ELF-1 (cell line): ENCODE measurements at places on chromosomes 7 and 10.
A peak's percentile ranks its signal among the peaks of the same experiment; 100 is the strongest.

- no peak for DNase-seq
Measured at GRCh38 chr10:1532636-1533035, 204.7 kb downstream of the ADARB2 start.

GRCh38 chr10:72260976-72261783 lies 12.5 kb upstream of the DDIT4 start:
- DNase-seq, result no peak

DNA sequence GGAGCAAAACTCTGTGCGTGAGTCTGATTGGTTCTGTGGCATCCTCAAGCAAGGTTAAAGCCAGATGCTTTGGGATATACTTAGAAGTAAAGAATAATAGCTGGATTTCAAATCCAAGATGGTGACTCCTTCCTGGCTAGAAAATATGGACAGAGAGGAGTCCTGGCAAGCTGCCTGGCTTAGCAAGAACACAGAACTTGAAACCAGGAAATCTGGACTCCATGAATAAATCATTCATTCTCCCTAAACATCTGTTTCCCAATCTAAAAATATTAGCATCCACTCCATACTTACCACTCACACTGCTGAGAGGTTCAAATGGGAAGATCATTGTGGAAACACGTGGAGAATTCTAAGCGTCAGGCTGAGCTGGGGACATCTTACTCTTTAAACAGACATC lies 1074.1 kb upstream of the AUTS2 start:
- DNase-seq, result no peak

GRCh38 chr7:143345428-143345900 lies 17.0 kb downstream of the FAM131B start:
- peak; percentile 92 for DNase-seq

DNA sequence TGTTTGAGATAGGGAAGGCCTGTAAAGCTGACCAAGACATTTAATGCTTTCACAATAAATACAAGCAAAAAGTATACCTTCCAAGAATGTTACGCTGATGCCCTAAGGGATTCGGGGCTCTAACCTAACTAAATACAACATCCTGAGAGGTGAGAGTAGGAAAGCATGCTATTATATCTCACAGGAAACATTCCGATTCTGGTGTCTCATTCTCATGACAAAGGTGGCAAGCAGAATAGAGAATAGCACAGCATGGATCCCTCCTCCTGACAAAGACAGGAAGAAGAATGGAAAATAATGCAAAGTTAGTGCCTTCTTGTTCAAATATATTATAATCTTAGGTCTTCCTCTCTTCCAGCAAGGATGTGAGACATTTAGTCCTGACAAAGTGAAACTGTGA lies 504.3 kb downstream of the TFEC start:
- DNase-seq, result no peak

GRCh38 chr7:125136755-125137532 lies 207.3 kb upstream of the POT1 start:
- no peak for DNase-seq

DNA sequence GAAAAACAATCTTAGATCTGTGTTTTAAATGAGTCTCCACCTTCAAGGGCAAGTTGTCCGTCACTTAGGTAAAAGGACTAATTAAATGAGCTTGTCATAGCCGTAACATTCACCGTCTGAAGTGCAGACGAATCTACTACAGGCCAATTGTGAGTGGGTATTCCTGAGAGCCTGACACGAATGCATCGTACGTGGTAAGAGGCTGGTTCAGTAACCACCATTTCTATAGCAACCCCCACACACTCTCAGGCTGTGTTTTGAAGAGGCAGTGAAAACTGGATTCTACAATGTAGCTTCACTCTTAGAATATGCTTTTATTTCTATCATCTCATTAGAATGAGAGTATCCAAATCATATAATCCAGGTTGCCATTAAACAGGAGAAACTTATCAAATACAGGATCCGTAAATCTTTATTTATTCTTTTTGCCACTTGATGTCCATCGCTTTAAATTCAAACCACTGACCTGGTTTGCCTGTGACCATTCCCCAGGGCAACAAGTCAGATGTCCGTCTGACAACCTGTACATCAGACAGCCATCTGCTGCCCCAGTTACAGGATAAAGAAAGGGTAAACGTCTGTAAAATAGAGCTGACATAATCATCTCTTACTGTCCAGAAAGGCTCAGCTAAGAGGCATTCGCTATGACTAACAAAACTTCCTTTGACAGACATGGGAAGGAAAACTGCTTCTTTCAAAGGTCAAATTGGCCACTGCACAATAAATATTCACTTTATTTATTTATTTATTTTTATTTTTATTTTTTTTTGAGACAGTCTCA lies 70.3 kb upstream of the NMT2 start:
- DNase-seq, result no peak

GRCh38 chr7:70093205-70093904 lies 495.1 kb downstream of the AUTS2 start:
- DNase-seq, result no peak

- no peak for DNase-seq
Measured at GRCh38 chr10:32125023-32125422, 68.8 kb upstream of the KIF5B start.

DNA sequence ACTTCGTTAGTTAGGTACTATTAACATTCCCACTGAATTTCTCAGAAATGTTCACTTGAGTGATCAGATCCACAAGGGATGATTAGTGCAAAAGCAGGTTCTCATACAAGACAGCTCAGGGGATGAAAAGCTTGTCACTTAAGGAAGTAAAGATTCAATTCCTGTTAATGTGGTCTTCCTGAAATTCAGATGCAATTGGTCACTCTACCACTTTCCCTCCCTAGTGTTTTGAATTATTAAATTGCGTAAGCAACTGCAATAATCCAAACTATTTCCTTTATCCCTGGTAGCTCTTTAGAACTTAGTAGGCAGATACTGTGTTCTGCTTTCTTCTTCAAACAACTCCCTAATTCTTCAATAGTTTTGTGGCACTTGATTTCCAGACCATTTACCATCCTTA lies 121.4 kb downstream of the MAGI2 start:
- no peak for DNase-seq

- no peak for DNase-seq
Measured at GRCh38 chr10:29619241-29619669, 15.5 kb downstream of the SVIL start.

DNA sequence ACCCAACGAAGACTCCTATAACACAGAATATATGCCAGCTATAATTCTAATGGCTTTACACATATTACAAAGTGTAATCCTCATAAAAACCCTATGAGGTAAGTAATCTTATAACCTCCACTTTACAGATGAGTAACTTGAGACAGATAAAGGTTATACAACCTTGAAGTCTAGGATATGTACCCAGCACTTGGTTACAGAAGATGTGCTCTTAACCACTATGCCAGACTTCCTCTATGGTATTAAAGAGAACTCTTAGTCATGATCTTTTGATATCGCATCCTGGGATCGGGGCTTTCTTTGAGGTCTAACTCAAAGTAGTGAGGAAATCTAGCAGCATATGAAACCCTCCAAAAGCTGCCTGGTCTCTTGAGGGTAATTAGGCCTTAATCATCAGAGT lies 319.2 kb upstream of the LRRN3 start:
- no peak for DNase-seq

- DNase-seq, result no peak
Measured at GRCh38 chr7:9945131-9945530, 1028.5 kb upstream of the PHF14 start.

DNA sequence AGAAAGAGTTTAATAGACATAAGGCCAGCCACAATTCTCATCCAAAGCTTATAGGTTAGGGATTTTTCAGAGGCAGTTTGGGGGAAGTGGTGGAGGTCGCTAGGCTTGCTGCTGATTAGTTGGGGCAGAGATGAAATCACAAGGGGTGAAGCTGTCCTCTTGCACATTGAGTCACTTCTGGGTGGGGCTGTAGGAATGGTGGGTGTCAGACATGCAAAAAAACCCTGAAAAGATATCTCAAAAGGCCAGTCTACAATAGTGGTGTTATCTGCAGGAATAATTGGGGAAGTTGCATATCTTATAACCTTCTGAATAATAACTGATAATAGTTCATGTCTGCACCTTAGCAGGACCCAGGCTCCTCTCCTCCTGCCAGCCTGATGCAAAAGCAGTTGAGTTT lies 2.1 kb downstream of the FAM24B start:
- DNase-seq, result no peak

- DNase-seq, result no peak
Measured at GRCh38 chr7:7785344-7785973, 67.1 kb upstream of the RPA3 start.

DNA sequence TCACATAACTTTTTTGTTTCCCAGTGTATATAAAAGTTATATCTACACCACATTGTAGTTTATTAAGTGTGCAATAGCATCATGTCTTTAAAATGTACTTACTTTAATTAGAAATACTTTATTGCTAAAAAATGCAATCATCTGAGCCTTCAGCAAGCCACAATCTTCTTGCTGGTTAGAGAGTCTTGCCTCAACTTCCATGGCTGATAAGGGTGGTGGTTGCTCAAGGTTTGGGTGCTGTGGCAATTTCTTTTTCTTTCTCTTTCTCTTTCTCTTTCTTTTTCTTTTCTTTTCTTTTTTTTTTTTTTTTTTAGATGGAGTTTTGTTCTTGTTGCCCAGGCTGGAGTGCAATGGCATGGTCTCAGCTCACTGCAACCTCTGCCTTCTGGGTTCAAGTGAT lies 360.0 kb downstream of the MAGI2 start:
- DNase-seq, result no peak

GRCh38 chr7:107570298-107570697 lies 6.5 kb downstream of the DUS4L start:
- no peak for DNase-seq

DNA sequence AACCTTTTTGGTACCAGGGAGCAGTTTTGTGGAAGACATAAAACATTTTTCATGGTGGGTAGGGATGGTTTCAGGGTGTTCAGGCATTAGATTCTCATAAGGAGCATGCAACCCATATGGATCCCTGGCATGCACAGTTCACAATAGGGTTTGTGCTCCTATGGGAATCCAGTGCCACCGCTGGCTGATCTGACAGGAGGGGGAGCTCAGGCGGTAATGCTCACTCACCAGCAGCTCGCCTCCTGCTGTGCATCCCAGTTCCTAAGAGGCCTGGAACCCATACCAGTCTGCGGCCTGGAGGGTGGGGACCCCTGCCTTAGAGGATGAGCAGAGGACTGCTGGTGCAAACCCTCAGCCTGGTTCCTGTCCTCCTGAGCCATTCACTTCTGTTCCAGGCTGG lies 561.7 kb downstream of the SDK1 start:
- no peak for DNase-seq

- no peak for DNase-seq
Measured at GRCh38 chr10:43231523-43232078, 35.3 kb downstream of the RASGEF1A start.

DNA sequence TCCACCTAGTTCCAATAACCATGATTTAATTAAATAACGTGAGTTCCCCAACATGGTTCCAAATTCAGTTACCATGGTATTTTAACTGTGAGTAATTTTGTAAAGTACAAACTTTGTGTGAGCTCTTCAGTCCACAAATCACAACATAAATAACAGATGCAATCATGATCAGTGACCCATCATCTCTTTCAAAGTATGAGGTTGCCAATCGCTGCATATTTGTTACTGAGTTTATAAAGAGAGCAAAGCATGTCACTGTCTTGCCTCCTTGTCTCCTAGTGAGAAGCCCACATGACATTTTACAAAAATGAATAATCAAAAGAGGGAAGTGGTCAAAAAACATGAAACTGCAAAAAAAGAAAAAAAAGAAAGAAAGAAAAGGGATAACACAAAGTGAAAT lies 69.1 kb upstream of the PDSS1 start:
- no peak for DNase-seq

GRCh38 chr7:124799448-124799847 lies 33.9 kb upstream of the GPR37 start:
- DNase-seq, result no peak

- DNase-seq, result peak; percentile 79
Measured at GRCh38 chr7:119197877-119198527, 973.5 kb downstream of the ANKRD7 start.

GRCh38 chr10:30773501-30773900 lies 143.9 kb upstream of the LYZL2 start:
- no peak for DNase-seq

- no peak for DNase-seq
Measured at GRCh38 chr7:127682140-127682539, 30.1 kb downstream of the SND1 start.

- no peak for DNase-seq
Measured at GRCh38 chr10:113430634-113431397, 122.0 kb upstream of the HABP2 start.

DNA sequence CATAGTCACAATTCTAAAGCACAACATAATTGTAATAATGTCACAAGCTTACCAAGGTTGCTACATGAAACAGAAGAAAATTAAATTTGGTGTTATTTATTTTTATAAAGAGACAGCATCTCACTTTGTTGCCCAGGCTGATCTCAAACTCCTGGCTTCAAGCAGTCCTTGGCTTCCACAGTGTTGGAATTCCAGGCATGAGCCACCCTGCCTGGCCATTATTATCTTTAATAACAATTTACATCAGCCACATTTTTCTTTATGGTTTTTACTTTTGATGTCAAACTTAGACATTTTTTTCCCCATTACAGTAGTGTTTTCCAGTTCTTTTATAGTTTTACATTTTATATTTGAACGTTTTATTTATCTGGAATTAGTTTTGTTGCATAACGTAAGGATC lies 46.7 kb downstream of the BMPR1A start:
- no peak for DNase-seq

GRCh38 chr7:99559175-99559915 lies 903 bp downstream of the ZNF655 start:
- DNase-seq, result peak; percentile 24

DNA sequence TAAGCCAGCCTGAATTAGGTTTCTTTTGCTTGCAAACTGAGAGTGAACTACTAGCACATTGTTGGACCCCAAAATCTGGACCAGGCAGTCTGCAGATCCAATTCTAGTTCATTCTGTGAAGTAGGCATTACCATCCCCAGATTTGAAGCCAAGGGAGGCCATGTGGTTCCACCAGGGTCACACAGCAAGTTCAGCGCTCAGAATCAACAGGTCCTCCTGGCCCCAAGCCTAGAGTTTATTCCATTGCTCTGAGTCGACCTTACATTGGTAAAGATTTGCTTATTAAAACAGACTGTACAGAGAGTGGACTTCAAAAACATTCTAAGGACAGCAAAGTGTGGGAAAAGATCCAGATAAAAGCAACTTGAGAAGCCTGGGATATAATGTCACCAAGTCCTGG lies 50.9 kb downstream of the AFAP1L2 start:
- no peak for DNase-seq

GRCh38 chr10:110775020-110775375 lies 96.7 kb upstream of the PDCD4 start:
- DNase-seq, result no peak

GRCh38 chr10:3265088-3265487 lies 92.5 kb upstream of the PITRM1 start:
- DNase-seq, result no peak

- DNase-seq, result no peak
Measured at GRCh38 chr7:43576241-43576640, 6.7 kb upstream of the STK17A start.
